Motor neuron (in vitro differentiated cells): ENCODE measurements at places on chromosomes 12 and 14. TPM values are rescaled to one million over a fixed set of nuclear protein-coding genes. Genes with fewer than 3 reads are reported as not detected.

The KRT7 gene
- total RNA-seq: 0.88 TPM in 1 of 2 replicates, not detected in the other

The SERPINA3 gene
- 0.38 and 0.41 TPM in 2 replicates for total RNA-seq

The COX8C gene
- not detected in 2 replicates for total RNA-seq

The SIX1 gene
- total RNA-seq: 35.8 and 38.6 TPM in 2 replicates

The MTHFD1 gene
- total RNA-seq: 115 and 132 TPM in 2 replicates
